ENCODE measurements at places on chromosomes 16 and 17.

- no peak for DNase-seq
These were observed 9.8 kb downstream of the RTN4RL1 start for GRCh38 chr17:2015314-2015713.

GRCh38 chr16:87165151-87165550 is 152.0 kb downstream of the C16orf95 start:
- no peak for DNase-seq

- DNase-seq: no peak
These were observed 20.5 kb upstream of the SDR42E2 start for GRCh38 chr16:22141767-22142166.

GRCh38 chr16:69861292-69862030 is 89.7 kb upstream of the CLEC18A start:
- DNase-seq: peak; percentile 63

DNA sequence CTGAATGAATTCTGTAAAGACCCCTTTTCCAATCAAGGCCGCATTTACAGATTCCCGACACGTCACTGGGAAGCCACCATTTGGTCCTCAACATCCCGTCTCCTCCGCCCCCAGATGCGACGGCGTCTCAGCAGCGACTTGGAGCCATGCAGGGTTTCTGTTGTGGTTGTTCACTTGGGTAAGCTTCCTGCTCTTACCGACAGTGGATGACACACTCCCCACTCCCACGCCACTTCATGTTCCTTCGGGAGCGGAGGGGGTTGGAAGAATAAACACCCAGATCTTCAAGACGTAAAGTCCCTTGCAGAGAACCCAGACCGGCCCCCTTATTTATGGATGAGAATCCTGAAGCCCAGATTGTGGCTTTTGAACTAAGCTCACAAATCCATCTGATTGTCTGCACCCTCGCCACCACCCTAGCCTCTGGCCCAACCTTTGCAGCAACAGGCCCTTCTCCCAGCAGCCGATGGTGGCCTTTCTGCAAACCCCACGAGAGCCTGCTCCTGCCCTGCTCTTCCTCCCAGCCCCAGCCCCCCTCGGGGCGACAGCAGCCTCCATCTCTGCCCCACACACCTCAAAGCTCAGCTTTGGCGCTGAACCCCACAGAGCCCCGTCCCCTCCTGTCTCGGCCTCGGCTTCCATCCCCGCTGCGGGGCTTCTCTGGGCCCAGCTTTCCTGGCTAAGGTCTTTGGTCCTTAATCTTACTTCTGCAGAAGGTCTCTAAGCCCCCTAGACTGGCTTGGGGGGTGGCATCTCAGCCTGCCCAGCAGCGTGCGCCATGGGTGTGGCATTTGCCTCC is 19.0 kb upstream of the OSGIN1 start:
- DNase-seq: no peak

DNA sequence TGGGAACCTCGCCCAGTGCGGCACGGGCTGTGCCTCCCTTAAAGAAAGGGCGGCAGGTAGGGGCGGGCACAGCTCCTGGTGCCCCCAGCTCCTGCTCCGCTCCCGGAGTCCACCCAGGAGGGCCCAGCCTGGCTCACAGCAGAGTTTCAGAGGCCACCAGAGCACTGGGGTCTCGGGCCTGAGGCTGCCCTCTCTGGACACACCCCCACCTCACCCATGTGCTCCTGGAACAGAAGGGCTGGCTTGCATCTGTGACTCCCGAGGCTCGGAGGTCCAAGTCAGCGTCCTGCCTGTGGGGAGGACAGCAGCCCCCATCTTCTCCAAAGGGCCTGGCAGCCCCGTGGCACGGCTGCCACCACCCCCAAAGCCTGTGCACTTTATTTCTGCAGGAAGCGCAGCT is 62.7 kb downstream of the RBFOX3 start:
- DNase-seq: no peak

GRCh38 chr16:23557779-23558702 is 514 bp downstream of the UBFD1 start:
- DNase-seq: peak; percentile 69

DNA sequence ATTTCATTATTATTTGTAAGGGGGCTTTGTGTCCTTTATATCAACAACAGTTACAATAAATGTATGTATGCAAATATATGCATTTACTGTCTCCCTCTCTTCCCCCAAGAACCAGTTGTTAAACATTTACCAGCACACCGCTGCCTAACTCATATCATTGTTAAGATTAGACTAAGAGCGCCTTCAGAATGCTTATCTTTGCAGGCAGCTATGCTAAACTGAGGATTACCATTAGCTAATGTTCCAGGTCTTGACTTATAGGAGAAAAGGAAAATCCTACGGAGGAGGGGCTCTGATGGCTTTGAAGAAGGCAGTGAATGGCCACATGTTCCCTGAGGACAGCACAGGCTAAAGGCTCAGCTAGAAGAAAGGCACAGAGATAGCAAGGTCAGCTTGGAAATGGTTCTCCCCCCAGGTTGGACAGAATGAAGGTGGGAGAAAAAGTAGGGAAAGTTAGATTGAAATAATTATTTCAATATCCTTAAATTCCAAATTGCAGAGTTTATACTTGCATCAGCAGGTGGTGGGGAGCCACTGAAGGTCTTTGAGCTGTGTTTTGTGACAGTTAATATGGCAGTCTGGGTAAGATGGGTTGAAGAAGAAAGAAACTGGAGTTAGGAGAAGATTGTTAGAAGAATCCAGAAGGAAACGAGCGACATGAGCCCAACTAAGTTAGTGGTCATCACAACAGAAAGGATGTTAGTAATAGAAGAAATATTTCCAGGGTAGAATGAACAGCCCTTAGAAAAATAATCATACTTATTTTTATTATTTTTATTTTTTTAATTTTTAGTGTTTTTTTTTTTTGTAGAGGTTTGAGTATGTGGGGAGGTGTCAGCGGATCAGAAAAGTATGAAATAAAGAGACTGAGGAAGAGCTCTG is 87.0 kb upstream of the MAF start:
- DNase-seq: no peak

All from sciatic nerve (tissue), 2 donors.